ENCODE measurements at places on chromosomes 7 and 10.

DNA sequence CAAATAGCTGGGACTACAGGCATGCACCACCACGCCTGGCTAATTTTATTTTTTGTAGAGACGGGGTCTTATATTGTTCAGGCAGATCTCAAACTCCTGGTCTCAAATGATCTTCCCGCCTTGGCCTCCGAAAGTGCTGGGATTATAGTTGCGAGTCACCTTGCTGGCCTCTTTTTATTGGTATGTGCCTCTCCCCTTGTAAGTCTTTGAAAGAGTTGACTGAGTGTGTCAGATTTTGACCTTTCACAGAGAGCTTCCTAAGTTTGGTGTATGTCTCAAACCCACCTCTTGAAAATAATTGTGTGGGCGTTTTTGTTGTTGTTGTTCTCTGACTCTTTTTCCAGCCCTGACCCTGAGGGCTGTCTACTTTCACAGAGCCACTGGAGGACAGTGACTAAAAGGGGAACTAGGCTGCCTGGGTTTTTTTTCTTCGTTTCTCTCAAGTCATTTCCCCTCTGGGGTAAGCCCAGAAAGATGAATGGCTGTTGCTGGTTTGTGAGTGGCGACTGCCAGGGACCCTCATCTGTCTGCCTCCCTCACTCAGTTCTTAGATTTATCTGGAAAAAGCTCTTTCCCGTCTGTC lies 262.8 kb downstream of the ZEB1 start:
- DNase-seq = no peak

- no peak for DNase-seq
Measured at GRCh38 chr10:113004069-113004618, 54.1 kb downstream of the TCF7L2 start.

GRCh38 chr7:81549484-81550016 lies 220.3 kb downstream of the HGF start:
- no peak for DNase-seq

DNA sequence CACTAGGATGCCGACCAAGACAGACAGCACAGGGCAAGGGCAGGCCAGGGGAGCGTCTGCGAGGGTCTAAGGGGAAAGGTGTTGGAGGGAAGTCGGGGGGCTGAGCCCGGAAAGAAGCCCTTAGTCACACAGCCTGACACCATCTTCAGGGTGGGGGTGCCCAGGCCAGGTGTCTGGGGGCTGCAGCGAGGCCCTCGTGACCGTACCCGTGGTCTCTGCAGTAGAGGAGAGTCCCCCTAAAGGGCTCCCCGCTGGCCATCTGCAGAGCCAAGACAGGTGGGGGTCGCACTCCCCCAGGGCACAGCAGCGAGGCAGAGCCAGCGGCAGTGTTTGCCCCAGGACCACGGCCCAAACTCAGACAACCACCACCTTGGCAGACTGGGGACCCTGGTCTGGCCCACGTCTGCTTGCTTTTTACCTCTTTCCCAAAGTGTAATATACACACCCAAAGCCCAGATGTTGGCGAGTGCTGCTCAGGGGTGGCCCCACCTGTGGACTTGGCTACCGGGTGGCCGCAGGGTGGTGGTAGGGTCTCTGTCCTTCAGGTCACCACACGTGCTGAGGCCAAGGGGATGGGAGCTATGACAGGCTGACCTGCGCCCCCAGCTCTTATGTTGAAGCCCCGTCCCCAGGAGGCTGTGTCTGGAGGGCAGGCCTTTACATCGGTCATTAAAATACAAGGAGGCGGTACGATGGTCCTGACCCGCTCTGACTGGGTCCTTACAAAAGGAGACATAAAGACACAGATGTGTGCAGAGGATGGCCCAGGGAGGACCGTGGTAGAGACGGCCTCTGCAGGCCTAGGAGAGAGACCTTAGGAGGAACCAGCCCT lies 107.4 kb downstream of the DNAJB6 start:
- no peak for DNase-seq

- no peak for DNase-seq
Measured at GRCh38 chr7:101804967-101805366, 12.5 kb upstream of the CUX1 start.

GRCh38 chr10:17764142-17764541 lies 12.1 kb downstream of the TMEM236 start:
- DNase-seq = no peak

DNA sequence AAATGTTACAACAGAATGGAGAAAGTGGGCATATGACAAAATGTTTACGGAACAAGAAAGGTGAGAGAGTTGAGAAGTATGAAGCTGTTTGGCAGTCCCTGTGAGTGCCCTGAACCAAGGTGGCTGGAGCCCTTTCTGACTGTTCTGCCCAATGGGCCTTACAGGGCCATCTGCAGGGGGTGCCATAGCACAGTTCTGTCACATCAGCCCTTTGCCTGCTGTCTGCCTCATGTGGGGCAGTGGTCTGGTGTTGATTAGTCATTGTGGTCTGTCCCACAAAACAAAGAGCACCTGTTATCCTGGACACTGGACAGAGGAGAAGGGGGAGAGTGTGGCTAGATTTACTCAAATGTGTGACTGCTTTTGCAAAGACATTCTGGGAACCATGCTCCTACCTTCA lies 51.5 kb upstream of the OSBPL3 start:
- DNase-seq = no peak

DNA sequence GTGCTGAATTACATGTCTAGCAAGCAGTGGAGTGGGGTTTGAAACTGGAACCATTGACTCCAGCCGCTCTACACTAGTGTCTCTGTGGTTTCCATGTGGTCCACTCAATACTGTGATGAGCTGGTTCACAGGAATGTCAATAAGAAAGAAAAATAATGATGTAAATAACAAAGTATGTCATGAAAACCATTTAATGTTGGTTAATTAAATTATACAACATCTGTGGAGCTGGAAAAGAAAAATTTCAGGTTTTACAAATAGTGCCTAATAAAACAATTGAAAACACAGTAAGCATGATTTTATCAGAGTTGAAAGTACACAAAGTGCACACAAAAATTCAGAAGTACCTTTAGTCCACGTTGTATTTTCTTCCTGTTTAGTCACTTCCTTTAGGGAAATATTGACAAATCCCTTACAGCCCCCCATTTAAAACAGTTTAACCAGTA lies 28.7 kb upstream of the NAMPT start:
- no peak for DNase-seq

Data from DMS 273 treated with DMSO at 0.1 percent for 48 hours (cell line).